Spleen (tissue), 13 donors: ENCODE measurements at places on chromosomes 5 and 9. TPM values are rescaled to one million over a fixed set of nuclear protein-coding genes. Genes with fewer than 3 reads are reported as not detected.

The CDH12 gene
- not detected for total RNA-seq

DNA sequence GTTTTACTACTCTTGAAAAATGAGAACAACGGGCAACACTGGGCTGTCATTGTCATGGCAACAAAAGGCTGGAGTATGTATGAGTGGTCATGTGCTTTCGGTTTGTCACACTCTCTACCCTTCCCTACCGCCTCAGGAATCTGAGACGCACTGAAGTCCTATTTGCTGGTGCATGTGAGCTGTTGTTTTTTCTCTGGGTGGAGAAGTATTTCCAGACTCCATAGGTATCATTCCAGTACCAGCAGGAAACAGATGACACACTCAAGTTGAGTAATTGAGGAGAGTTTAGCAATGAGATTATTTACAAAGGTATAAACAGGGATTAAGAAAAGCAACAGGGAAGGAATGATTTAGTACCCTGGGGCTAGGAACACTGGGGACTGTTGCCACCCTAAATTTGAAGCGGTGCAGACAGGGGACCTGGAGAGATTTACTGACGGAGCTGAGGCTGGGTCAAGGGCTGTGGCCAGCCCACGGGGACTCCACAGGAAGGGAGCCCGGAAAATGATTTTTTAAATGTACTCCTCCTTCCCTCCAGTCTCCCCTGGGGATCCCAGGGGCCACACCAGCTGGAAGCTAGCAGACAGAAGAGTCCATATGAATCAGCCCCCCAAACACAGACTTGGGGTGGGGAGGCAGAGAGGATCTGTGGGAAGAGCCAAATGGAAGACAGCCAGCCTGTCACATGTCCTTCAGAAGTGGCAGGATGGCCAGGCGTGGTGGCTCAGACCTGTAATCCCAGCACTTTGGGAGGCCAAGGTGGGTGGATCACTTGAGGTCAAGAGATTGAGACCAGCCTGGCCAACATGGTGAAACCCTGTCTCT, 13.2 kb upstream of the ZBTB43 start:
- no peak for DNase-seq

DNA sequence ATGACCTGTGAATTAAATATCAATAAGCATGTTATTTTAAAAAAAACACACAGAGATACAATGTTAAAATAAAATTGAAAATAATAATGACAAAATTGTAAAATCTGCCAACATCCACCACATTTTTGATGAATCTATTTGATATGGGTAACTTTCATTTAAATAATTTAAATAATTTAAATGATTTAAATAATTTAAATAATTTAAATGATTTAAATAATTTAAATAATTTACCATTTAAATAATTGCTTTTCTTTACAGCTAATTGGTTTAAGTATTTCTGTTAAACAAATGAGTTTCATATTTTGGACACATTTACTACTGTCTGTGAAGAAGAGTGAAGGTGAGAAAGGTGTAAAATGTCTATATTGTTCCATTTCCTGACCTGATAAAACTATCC, 22.1 kb upstream of the GABRA6 start:
- DNase-seq, result no peak

DNA sequence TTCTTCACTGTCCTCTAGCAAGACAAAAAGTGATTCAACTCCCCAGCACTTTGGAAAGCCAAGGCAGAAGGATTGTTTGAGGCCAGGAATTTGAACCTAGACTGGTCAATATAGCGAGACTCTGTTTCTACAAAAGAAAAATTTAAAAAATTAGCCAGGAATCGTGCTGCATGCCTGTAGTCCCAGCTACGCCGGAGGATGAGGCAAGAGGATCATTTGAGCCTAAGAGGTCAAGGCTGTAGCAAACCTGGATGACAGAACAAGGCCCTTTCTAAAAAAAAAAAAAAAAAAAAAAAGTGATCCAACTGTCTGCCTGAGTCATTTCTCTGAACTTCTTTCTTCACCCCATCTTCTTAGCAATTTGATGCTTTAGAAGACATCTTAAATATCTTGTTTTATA, 12.4 kb downstream of the ITGA2 start:
- no peak for DNase-seq

DNA sequence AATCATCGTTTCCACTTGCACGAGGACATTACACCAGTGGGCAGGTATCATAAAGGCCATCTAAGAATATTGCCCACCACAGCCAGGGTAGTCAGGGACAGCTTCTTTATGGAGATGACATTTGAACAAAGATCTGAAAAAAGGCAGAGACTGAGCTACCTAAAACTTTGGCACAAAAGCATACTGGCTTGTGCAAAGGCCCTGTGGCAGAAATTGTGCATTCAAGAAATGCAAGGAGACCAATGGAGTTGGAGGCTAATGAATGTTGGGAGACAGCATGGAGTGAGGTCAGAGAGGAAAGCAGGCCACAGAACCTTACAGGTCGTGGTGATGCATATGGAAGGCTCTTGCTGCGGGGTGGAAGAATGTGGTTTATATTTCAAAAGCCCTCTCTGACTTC, 578.5 kb downstream of the BNC2 start:
- DNase-seq, result no peak
